ENCODE measurements at places on chromosomes 13 and 19.

GRCh38 chr13:52809310-52809769 is 39.1 kb downstream of the PCDH8 start:
- DNase-seq: peak; percentile 39

DNA sequence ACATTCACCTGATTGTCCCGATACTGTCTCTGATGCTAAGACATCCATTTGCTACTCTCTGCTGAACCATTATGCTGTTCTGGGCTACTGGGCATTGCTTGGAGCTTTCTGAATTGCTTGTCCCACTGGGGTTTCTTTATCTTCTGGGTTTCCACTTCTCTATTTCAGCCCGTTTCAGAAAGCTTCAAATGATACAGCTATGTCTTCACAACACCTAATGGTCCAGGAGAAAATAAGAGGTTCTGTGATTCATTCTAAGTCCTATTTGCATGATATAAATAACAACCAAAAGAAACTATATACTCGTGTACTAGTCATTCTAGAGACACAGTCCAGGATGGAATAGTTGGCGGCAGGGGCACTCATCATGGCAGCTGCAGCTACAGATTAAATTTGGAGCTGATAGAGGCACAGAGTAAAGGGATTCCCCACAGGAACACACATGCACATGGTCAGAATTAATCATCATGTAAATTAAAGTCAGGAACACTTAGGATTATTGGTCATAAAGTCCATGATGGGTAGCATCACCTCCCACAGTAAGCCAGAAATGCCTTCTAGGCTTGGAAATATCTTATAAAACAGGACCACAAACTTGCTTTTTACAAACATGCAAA is 33.3 kb upstream of the SCEL start:
- no peak for DNase-seq

DNA sequence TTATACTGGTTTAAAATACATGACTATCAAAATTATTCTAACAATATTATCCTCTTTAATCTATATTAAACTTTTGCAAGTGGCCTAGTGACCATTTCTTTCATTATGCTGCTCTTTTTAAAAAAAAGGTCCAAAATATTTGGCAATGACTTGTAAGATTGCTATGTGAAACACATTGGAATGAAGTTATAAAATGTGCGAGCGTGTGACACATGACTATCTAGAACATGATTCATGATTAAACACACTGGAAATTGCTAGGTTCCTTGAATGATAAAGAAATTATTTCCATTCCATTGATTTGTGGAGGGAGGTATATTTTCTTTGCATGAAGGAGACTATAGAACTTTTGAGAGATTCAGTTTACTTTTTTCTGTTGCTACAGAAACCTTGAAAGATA is 739.1 kb downstream of the DIAPH3 start:
- DNase-seq: peak; percentile 69

DNA sequence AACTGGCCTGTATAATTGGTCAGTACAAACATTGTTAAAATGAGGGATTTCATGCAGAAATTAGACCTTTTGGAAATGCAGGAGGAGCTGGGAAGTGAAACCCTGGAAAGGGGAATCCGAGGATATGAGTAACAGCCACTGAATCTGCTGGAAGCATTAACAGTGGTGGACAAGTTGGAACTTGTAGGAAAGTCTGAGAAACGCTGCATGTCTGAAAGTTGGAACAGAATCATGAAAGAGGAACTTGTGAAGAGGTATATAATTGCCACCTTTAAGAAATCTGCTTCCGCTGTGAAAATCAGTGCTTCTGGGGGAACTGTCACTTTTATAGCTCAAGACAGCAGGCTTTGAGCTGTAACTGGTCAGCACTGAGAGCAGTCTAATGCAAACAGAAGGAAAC is 716.5 kb upstream of the PRR20A start:
- no peak for DNase-seq

- no peak for DNase-seq
Observed at GRCh38 chr19:51086153-51086850, 3.6 kb upstream of the KLK14 start.

DNA sequence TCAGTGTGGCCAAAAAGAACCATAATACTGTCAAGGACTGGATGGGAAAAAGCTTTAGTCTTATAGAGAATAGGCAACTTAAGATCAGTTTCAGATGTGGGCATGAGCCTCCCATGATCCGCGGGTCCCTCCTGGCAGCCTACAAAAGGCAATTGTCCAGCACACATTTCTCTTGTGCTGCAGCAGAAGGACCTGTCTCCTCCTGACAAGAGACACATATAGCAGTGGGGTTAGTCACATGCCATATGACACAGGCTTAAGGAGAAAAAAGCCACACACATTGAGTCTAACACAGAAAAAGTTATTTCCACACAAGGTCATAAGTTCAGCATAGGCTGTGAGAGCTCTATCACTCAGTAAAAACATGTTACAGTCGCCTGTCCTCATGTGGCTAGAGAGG is 1378.7 kb upstream of the PRR20A start:
- no peak for DNase-seq

- DNase-seq: no peak
Observed at GRCh38 chr13:24983094-24983493, 112.8 kb upstream of the PABPC3 start.

DNA sequence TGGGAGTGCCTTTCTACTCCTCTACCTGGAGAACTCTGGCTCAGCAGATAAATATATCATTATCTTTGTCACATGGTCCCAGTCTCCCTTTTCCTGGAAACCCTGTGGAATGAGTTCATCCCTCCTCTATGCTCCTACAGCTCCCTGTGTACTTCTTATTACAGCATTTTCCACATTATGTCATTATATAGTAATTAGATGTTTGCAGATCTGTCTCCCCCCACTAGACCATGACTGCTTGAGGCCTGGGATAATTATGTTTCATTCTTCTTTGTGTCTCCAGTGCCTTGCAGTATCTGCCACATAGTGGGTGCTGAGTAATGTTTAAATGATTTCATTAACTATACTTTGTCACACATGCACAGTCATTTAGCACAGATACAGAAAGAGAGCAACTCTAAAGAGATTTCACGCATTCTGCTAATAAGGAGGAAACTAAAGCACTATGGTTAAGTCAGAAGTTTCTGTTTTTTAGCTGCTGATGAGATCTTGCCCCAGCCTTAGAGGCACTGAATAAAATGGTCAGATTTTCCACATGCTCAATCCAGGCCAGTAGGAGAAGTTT is 66.1 kb upstream of the DIAPH3 start:
- DNase-seq: no peak

DNA sequence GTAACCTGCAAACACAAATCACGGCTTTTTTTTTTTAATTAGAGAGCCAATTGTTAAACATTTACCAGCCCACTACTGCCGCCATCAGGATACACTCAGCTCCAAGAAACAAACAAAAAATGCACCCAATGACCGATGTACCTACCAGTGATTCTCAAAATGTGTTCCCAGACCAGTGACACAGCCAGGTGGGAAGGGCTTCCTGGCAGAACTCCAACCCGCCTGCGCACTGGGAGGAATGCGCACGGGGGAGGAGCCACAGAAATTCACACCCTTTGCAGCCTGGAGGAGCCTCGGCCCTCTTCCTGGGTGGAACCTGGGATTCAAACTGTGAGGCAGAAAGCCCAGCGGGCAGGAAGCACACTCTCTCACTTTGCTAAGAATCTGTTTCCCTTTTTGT is 255.9 kb downstream of the TBC1D4 start:
- no peak for DNase-seq

Data from IMR-90 (cell line).